Activated naive CD4-positive, alpha-beta T cell treated with anti-CD3 and anti-CD28 coated beads, Interleukin-2, amount 50 U/mL, for 16 hours (primary cell): ENCODE measurements at places on chromosomes 2 and 18.
A peak's percentile ranks its signal among the peaks of the same experiment; 100 is the strongest.

GRCh38 chr2:232588680-232589585 lies 38.4 kb downstream of the EIF4E2 start:
- no peak for DNase-seq

GRCh38 chr2:123777116-123777515 lies 248.0 kb upstream of the CNTNAP5 start:
- no peak for DNase-seq

DNA sequence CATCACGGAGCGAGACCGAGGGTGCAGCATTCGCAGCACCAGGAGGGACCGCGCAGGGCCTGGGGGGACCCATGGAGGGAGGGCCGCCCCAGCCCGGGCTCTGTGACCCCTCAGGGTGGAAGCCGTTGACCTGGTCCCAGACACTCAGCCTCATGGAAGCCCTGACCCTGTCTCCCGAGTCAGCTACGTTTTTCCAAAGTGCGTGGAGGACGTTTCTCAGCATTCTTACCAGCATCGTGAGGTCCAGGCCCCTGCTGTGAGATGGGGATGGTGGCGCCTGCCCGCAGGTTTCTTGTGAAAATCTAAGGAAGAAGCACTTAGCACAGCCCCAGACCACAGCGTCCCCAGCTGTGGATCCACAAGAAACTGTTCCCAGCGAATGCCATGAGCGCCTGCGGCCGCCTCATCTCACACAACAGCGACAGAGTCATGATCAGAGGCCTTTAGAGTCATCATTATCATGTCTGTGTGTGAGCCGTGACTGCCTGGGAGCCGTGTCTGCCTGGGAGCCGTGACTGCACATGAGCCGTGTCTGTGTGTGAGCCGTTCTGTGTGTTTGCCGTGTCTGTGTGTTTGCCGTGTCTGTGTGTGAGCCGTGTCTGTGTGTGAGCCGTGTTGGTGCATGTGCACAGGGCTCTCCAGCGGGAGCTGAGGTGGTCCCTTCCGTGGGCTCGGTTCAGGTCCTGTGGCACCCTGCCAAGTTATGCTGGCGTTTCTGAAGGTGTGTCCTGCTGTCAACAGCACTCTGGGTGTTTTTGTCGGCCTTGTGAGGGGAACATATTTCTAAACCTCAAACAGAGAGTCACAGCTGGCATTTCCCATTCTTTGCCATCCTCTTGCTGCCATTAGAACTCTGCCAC lies 49.2 kb upstream of the KCNG2 start:
- DNase-seq, result no peak

DNA sequence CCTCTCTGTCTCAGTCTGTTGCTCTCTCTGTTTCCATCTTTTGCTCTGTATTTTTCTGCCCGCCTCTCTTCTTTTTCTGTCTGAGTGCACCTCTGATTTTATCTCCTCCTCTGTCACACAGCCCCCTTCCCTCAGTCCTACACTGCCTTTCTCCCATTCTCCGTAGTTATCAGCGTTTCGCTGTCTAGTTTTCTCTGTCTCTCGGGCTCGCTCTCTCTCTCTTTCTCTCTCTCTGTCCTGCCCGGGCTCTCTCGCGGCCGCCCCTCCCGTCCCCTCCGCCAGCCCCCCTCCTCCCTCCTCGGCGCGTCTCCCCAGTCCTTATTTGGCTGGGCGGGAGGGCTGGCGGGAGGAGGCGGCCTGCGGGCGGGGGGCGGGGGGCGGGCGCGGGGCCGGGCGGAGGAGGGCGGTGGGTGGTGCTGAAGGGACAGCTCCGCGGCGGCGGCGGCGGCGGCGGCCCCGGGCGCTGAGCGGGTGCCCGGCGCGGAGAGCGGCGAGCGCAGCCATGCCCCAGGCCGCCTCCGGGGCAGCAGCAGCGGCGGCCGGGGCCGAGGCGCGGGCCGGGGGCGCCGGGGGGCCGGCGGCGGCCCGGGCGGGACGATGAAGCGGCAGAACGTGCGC lies at the start of gene KCNK3:
Gene KCNK3, plus strand, starts transcription at position 444 of the 618 bp plus-strand sequence. Its CDS starts 154 bp downstream, at position 598.
- peak; percentile 49 for DNase-seq

DNA sequence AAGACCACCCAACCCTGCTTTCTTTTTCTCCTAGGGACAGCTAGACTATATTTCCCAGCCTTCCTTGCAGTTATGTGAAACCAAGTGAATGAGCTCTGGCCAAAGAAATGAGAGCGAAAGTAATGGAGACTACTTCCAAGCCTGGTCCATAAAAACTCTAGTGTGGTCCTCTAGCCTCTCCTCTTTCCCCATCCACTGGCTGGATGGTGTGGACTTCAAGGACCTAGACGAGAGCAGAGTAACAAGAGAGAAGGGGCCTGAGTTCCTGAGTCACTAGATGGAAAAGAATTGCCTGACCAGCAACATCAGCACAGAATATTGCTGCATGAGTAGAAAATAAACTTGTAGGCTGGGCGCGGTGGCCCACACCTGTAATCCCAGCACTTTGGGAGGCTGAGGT lies 2.9 kb upstream of the TMSB10 start:
- DNase-seq, result no peak

DNA sequence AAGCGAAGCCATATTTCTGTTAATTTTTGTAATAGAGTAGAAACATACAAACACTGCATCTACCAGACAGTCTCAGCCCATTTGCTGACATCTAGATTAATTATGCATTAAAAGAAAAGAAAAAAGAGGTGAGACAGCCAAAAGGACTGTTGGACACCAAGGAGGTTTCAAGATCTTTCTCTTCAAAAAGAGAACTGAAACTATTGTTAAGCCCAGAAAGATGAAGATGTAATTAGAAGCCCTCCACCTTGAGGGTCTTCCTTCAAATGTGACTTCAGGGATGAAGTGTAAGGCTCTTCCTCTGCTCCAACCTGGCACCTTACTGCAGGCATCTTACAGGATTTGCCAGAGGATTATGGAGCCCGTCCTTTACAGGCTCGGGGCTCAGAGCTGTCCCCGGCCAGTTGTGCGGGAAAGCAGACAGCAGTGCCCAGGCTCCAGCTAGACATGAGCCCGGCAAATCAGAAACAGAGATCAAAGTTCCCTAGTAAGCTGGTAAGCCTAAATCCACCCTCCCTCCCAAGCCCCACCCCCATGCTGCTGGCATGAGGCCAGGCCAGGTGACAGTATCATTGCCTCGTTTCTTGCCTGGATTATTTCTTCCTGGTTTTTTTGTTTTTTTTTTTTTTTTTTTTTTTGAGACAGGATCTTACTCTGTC lies 38.9 kb downstream of the ADI1 start:
- no peak for DNase-seq

DNA sequence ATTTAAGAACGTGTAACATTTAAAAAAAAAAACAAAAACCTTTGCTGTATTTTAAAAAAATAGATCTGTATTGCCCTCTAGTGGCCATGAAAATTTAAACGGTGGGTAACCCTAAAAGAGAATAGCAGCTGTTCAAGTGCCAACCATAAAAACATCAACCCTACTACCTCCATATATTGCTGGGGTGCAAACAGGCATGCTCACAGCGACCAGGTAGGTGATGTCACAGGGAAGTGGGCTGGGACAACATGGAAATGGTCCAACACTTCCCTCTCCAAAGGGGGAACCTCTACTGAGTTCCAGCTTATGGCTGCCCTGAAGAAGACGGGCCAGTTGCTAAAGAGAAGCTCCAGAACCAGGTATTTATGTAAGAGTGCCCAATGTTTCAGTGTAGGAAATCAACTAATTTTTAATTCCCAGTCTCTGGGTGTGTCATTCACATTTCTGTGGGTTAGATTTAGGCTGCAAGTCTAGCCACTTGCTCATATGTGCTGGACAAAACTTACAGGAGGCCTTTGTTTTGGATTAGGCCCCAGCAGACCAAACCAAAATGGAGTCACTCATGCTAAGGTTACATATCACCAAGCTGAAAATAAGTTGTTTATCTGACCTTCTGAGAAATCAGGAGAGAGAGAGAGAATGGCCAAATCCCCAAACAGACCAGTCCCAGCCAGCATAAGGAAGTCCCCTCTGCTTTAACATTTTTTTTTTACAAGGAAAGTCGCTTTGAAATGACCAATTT lies 54.5 kb downstream of the SKA1 start:
- DNase-seq, result no peak

DNA sequence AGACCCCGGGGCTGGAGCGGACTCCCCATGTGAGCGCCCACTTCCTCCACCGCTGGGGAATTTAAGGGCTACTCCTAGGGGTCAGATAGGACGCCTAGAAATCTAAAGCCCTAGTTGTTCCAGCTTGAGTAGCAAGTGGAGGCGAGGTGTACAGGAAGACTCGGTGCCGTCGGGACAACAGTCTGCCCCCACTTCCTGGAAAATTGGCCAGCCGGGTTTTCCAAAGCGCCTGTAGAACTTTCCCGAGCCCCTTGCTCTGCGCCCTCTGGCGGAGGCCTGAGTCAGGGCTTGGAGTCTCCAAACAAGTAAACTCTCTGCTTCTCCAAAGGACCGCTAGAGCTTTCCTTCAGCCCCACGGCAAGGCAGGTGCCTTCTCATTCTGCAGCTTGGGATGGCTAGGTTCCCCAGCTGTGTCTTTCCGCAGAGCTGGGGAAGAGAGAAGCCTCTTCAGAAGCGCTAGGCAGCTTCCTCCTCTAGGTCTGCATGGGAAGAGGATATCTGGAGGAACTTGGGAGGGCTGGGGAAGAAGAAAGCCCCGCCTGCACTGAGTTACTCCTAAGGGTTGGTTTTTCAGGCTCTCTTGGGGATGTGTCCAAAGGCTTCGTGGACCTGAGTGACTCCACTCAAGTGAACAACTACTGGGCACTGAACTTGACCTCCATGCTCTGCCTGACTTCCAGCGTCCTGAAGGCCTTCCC lies 681 bp downstream of the SPR start:
- peak; percentile 65 for DNase-seq

GRCh38 chr2:38092196-38092902 lies 16.4 kb upstream of the CYP1B1 start:
- DNase-seq, result no peak

DNA sequence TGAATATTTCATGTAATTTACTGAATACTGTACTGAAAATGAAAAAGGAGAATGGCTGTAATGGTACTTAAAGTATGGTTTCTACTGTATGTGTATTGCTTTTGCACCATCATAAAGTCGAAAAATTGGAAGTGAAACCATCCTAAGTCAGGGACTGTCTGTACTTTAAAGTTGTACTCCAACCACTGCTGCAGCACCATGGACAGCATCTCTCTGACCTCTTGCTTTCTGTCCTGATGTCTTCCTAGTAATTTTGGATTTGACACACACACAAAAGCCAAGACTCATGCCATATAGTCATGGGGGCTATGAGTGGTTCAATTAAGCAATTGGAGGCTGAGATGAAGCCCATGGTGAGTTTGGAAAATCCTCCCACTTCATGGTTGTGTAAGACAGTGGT lies 256.3 kb upstream of the PKDCC start:
- DNase-seq, result no peak

DNA sequence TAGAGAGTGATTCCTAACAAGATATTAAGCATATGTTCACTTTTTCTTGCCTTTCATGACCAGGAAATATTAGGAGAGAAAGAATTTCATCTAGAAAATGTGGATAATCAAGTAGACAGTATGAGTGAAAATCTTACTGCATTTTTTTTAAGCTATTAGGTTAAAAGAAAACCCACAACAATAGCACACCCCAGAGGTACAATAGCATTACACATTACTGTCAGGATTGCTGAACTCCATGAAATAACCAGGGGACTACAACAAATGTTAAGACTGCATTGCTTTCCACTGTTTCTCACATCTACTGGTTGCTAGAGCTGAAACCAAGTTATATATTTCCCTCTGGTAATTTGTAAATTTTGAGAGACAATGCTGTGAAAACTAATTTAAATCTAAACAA lies 33.7 kb downstream of the KLF7 start:
- no peak for DNase-seq

- no peak for DNase-seq
Observed at GRCh38 chr18:57094175-57094574, 52.7 kb upstream of the BOD1L2 start.

DNA sequence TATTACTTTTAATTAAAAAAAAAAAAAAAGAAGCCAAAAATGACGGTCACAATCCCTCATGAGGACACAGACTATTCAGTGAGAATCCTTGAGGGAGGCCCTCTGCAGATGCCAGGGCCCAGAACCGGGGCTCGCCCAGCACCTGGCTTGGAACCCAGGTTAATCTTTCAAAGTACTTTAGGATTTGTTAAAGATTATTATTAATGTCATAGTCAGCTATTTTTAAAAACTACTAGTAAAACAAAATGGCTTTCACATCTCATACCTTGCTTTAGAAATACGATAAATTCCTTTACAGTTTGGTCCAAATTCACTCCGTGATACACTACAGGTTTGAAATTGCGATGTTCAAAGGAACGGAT lies 27.1 kb downstream of the C2orf76 start:
- no peak for DNase-seq
